Forelimb muscle (tissue), 1 donor: ENCODE measurements at places on chromosomes 7 and 10. TPM values are rescaled to one million over a fixed set of nuclear protein-coding genes. Genes with fewer than 3 reads are reported as not detected.

- DNase-seq, result no peak
Observed at GRCh38 chr10:12194752-12195271, 879 bp downstream of the NUDT5 start.

DNA sequence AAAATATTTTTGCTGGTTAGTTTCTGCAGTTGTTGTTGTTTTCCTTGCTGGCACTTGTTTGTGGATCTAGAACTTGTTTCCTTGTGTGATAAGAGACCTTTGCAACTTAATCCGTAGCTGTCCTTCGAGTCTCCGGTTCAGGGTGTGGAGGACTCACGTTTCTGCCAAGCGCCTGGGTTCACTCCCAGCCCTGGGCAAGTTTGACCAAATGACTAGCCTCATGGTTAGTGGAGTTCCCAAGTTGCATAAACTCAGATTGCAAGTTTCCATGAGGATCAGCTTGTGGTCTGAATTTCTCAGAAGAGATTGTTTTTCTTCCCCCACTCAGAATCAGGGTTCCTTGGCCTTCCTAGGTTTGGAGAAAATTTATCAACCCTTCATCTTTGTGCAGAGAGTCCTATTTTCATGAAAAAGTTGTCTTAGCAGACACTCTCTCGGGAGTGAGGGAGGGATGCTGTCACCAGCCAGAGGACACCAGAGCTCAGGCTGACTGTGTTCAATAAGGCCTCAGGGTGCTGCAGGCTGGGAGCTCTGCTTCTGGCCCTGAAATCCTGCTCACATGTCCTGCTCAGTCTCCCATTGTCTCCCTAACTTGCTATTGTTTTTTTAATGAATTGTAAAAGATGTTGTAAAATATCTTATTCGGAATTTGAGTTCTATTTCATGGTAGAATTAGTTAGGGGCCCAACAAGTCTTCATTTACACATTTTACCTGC is 377.7 kb upstream of the KLF6 start:
- no peak for DNase-seq

DNA sequence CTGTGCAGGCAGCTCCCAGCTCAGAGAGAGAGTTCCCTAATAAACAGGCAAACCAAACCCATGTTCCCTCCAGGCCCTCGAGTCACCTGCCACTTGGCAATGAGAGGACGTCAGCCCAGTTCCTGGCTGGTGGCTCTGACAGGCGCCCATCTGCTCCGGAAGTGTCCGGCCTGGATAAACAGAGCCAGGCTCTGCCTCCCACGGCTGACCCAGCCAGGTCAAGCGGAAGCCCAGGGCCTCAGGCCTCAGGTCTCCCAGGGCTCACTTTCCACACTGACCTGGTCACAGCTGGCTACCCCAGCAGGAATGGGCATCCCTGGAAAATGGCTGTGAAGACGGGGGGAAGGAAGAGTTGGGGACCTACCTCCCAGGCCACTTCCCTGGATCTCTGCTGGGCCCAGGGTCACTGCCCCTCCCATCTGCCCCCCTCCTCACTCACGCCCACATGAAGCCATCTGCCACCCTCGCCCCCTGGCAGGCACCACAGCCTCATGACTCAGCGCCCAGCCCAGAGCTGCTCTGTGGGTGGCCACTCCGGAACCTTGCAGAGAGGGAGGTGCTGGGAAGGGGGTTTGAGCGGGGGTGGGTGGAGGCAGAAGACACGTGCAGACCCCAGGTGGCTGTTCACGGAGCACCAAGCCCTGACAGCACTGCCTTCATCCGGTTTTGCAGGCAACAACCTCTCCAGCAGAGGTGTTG is 37.4 kb upstream of the DUSP5 start:
- no peak for DNase-seq

DNA sequence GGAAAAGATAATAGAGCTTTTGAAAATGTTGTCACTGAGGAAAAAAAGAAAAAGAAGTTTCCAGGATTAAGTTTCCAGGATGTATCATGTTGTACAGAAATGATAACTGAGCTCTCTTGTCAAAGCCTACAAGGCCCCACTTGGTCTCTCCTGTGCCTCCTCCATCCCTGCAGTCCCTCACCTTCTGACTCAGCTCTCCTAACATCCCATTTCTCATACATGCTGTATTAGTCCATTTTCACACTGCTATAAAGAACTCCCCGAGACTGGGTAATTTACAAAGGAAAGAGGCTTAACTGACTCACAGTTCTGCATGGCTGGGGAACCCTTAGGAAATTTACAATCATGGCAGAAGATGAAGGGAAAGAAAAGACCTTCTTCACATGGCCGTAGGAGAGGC is 3.8 kb upstream of the DGKI start:
- DNase-seq, result no peak

DNA sequence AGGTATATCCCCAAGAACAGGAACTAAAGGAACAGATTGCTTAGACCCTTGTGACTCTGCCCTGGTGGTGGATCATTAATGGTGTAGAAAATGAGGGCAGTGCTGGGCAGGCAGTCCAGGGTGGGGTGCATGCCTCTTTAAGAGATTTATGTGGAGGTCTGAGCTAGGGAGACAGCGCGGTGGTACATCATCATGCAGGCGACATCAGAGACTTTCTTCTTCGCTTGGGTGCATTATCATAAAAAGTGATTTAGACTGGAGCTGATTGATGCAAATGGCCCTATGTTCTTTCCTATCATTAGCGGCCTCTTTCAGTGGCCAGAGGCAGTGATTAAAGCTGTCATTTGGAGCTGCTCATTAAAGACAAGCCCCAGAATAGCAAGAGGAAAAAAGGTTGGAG is 519.1 kb upstream of the GALNT17 start:
- DNase-seq, result no peak

DNA sequence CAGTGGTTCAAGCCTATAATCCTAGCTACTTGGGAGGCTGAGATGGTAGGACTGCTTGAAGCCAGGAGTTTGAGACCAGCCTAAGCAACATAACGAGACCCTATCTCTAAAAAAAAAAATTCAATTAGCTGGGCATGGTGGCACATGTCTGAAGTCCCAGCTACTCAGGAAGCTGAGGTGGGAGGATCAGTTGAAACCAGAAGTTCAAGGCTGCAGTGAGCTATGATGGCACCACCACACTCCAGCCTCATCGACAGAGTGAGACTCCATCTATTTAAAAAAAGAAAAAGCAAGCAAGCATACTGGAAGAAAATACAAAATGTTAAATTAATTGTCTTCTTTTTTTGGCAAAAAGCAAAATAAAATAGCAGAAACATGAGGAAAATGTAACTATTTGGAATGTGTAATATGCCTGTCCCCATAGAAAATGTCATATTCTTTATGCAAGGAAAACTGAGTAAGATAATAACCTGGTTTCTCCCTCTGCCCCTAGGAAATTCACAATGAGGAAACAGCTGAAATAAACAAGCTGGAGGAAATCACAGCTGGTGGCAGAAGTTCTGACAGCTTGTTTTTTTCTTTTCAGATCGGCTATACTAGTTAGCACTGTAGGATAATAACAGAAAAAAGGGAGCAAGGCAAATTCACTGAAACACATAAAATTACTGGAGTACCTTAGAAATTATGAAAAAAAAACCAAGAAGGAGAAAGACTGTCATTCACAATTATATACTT is 48.5 kb downstream of the HERPUD2 start:
- no peak for DNase-seq

- no peak for DNase-seq
Observed at GRCh38 chr10:122044045-122044661, 55.2 kb downstream of the TACC2 start.

Gene DEPP1
- polyA plus RNA-seq, result 33.8 TPM
